ENCODE measurements at places on chromosomes 6 and 20.

DNA sequence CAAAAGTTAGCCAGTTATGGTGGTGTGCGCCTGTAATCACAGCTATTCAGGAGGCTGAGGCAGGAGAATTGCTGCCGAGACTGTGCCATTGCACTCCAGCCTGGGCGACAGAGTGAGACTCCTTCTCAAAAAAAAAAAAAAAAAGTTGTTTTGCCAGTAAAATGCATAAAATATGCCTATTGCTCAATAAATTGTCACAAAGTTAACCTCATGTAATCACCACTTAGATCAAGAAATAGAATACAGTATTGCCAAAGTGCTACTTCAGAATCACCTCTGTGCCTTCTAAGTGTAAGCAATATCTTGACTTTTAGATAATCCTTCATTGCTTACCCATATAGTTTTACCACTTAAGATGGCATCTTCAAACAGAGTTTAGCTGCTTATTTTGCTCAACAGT, 80.7 kb downstream of the TRMT11 start:
- DNase-seq, result no peak

DNA sequence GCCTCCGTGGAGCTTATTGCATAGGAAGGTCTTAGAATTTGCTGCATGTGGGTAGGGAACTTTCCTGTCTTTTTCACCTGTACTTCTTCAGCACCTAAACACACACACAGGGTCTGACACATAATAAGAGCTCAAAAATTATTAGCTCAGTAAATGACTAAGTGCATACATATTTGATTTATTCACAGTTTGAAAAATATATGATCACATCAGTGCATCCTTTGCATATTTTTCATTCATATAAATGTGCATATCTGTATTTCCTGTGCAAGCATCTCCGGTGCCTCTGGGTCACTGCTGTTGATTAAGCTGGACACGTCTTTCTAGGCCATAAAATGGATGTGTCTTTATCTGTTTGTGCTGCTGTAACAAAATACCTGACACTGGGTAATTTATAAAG, 234.7 kb downstream of the UST start:
- no peak for DNase-seq

DNA sequence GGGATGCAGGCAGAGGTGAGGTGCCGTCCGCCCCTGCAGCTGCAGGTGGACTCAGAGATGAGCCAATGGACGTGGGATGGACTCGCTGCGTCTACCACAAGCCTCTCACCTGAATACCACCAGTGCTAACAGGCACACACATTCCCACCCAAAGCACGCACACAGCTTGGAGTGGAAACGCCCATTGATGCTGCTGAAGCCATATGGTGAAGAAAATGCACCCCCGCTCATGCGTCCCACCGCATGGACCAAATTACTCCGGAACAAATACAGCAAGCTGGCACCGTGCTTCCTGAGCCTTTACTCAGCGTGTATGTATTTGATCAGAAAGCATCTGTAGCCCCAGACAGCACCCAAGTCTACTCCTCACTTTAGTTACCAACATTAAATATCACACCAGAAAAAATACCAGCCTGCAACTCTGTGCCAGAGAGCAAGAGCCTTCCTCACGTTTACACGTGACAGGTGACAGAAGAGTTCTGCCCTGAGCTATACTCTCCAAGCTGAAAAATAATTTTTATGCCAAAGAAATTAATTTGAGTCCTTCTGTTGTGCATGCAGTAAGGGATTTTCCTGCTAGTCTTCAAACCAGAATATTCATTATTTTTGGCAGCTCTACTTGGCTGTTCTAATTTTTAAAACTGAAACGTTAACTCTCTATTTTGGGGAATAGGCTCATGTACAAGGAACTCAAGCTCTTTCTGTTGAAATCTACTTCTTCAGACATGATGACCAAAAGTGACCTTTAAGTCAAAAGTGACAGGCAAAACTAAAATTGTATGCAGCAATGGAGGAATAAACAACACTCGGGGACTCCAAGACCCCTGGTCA, 58.2 kb upstream of the SYNDIG1 start:
- no peak for DNase-seq

DNA sequence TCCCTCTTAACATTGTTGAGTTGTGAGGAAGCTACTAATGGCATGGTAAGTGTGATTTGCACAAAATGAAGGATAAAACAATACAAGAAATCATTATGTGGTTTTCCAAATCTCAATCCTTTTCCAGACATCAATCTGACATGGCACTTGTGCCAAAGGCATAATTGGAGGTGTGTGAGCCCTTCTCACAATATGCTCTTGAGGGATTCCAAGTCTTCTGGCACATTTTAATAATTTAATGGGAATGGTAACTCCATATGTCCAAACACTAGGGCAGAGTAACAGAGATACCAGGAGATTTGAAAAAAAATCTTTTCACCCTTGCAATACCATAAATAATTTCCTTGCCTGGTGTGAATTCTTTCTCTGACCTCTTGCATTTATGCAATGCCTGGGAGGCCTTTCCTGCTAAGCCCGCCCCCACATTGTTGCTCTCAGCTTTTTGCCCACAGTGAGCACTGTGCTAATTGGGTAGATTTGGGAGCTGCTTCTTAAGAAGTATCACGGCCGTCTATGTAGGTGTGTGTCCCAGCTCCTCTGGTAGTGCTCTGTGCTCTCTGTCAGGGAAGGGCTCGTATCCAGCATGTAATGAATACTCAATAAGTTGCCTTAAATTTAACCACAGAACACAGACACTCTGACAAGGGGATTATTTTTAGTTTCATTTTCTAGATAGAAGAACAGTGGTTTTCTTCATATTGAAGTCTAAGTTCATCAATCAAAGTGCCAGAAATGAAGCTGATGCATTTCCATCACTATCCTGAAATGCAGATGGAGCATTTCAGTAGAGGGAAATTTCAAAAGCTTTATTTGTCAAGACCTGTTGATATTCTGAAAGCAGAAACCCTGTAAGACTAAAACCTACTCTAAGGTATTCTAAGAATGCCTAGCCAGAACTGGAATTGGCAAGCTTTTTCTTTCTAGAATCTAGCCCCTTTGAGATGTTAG, 54.4 kb upstream of the CEP85L start:
- no peak for DNase-seq

DNA sequence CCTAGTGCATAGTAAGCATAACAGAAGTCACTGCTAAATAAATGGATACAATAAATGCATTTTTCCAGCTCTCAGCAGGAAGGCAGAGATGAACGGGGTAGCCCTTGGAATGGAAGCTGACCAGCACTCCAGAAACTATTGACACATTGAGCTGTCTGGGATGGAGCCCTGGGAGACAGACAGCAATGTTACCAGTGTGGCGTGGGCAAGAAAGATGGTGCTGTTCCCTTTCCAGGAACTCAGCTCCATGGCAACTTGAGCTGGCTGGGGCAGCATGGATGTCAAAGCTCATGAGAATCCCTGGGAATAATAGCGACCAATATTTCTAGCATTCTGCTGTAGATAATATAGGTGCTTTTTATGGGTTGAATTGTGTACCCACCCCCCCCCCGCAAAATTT, 104.3 kb upstream of the PTPRT start:
- DNase-seq, result no peak

DNA sequence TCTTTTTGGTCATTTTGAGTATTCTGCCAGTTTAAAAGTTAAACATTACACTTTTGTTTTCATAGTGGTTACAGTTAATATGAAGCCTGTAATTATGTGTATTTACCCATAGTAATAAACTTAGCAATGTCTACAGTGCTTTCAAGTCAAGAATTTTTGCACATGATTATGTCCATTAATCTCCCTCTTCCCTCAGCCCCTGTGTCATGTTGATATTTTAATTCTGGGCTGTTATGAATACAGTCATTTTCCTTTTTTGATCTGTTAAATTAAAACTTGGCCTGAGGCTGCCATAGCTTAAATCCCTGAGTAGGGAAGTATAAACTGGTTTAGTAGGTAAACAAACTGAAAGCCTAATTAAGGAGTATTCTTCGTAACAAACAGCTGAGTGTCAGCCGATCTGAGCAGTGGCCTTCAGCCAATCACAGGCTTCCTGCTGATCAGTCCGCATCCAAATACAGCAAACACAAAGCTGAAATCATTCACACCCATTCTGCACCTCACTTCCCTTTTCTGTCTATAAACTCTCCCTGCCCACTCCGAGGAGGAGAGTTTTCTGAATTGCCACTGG, 9.5 kb upstream of the SFT2D1 start:
- no peak for DNase-seq

- no peak for DNase-seq
Measured at GRCh38 chr6:101803136-101803535, 409.6 kb downstream of the GRIK2 start.

DNA sequence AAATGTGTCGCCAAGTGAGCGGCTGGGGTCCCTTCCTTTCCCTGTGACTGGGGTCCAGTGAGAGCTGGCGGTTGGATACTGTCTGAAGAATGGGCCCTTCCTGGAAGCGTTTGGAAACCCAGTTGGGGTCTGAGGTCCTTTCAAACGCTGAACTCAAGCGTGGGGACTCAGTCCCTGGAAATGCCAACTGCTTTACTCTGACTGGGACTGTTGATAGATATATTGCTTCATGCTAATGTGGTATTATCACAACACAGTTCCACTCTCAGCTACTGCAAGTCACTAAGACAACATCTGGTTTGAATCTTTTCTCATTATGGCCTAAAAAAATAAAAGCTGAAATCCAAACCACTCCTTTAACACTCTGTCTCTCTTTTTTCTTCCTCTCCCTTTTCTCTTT, 23.7 kb upstream of the PSMF1 start:
- DNase-seq, result no peak

DNA sequence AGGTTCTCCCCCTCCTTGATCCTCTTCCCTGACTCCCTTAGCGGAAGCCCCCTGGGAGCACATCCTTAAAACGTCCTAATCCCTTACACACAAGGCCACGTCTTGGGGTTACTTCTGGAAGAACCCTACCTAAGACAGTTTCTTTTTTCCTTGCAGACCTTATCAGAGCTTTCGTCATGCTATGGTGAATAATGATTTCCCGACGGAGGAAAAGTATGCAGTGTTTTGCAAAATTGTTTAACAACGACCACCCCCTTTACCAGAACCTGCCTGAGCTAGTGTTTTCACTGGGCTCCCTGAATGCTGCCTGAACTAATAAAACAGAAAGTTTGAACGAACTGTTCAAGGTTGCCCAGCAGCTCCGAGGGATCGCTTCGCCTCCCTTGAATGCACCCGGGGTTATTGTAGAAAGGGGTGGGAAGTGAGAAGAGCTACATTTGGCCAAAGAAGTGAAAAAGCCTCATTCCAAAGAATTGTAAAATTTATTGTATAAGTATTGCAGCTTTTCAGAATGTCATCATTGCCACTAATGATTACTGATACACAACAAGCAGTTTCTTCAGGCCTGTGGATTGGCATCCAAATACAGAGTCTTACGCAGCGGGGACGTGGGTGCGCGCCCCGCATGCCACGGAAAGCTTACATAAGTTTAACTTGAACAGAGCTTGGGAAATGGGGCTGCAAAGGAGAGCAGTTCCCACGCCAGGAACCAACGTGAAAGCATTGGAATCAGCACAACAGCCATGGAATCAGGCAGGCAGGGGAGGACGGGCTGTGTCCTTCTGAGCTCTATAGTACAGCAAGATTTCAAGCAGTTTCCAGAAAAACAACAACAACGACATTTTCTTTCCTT, 27.9 kb upstream of the ZBP1 start:
- no peak for DNase-seq

GRCh38 chr20:40506537-40506939, 182.5 kb downstream of the MAFB start:
- DNase-seq, result no peak

GRCh38 chr20:58131551-58132142, 96.8 kb downstream of the ANKRD60 start:
- DNase-seq, result no peak

- DNase-seq, result no peak
Measured at GRCh38 chr20:23021541-23021940, 13.6 kb upstream of the SSTR4 start.
